ENCODE measurements at places on chromosomes 5 and 9. TPM values are rescaled to one million over a fixed set of nuclear protein-coding genes. Genes with fewer than 3 reads are reported as not detected.

The IFNB1 gene
- not detected for total RNA-seq

The TSSK1B gene
- total RNA-seq, result not detected

The SPINK6 gene
- 1.9 TPM for total RNA-seq

The C9orf78 gene
- 55.7 TPM for total RNA-seq

The CYSTM1 gene
- 51.7 TPM for total RNA-seq

The ALDH1A1 gene
- total RNA-seq, result 269 TPM

The ANKRD20A1 gene
- 1.7 TPM for total RNA-seq

The CTXN3 gene
- total RNA-seq, result not detected

GRCh38 chr9:79639354-79639753 lies 67.6 kb downstream of the TLE4 start:
- H3K4me3 ChIP-seq, result no peak overlapping the region
- peaks cover under 1% of the 10 kb centered on the region for H3K36me3 ChIP-seq
- H3K4me1 ChIP-seq, result no peaks in the 10 kb centered on the region

DNA sequence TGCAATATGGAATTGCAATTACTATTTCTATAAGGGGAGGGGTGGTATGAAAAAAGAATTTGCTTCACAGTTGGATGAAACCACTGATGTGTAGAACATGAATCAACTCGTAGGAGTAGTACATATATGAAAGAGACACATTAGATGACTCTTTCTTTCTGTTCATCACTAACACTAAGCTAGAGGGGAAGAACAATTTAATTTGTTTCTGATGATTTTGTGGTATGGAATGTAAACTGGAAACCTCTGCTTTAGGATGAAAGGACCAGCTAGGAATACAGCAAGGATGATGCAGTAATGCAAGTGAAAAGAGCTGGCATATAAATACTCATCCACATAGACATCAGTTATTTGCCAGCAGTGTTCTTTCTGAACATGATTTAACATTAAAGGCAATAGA lies 113.4 kb downstream of the PAPPA start:
- no peak for DNase-seq
- H3K4me3 ChIP-seq, result no peak overlapping the region
- no peaks in the 10 kb centered on the region for H3K4me1 ChIP-seq
- H3K27me3 ChIP-seq, result no peaks in the 10 kb centered on the region
- no peaks in the 10 kb centered on the region for H3K36me3 ChIP-seq
- no peak overlapping the region for H3K27ac ChIP-seq

DNA sequence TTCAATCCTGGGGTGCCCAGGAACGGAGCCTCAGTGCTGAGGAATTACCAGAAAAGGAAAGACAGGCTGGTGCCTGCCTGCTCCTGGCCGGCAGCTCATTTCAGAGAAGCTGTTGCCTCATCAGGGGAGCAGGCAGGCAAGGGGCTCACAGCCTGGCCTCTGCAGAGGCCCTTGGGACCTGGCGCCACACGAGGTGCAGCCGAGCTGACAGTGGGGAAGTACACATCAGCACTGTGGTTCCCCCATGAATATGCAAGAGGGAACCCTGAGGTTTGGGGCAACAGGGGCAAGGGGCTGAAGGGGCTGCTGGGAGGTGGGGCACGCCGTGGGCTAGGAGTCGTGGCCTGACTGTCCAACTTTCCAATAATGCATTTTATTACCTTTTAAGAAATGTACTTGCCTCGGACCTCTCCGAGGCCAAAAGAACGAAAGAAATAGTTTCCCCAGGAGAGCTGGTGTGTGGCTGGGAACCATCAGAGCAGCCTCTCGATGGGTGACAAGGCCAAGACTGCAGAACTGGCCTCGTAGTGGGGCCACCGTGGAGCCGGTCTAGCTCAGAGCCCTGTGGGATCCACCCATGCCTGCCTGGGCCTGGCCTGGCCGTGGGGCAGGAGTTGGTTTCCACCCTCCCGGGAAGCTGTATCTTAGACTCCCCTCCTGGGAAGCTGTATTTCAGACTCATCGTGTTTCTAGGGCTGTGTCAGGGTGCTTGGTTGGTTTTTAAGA lies 198.6 kb downstream of the PAX5 start:
- no peak overlapping the region for H3K27ac ChIP-seq
- no peak overlapping the region for H3K4me3 ChIP-seq
- no peaks in the 10 kb centered on the region for H3K27me3 ChIP-seq
- peak; percentile 48 for DNase-seq
- no peaks in the 10 kb centered on the region for H3K4me1 ChIP-seq

GRCh38 chr9:83266331-83266665 lies 203.4 kb upstream of the RASEF start:
- peaks cover 13% of the 10 kb centered on the region for H3K4me1 ChIP-seq
- no peaks in the 10 kb centered on the region for H3K27me3 ChIP-seq
- no peaks in the 10 kb centered on the region for H3K36me3 ChIP-seq
- no peak for DNase-seq
- H3K4me3 ChIP-seq, result no peak overlapping the region

- DNase-seq, result no peak
- H3K4me1 ChIP-seq, result no peaks in the 10 kb centered on the region
- no peak overlapping the region for H3K4me3 ChIP-seq
- H3K36me3 ChIP-seq, result no peaks in the 10 kb centered on the region
Measured at GRCh38 chr5:107634981-107635848, 35.5 kb downstream of the EFNA5 start.

DNA sequence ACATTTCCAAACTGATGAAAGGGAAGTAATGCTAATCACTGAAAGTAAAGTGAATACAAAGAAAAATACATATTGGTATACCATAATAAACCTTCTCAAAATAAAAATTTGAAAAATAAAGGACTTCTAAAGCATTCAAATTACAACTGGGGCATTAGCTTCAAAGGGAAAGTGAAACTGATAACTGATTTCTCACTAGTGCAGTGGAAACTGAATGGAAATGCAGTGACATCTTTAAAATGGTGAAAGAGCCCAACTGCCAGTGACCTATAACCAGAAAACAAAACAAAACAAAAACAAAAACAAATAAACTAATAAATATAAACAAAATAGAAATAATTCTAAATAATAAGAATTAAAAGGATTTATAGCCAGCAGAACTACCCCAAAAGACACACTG lies 297.5 kb upstream of the GRIN3A start:
- no peak overlapping the region for H3K27ac ChIP-seq
- no peak for DNase-seq
- H3K4me1 ChIP-seq, result no peaks in the 10 kb centered on the region
- no peaks in the 10 kb centered on the region for H3K27me3 ChIP-seq
- H3K4me3 ChIP-seq, result no peak overlapping the region
- no peaks in the 10 kb centered on the region for H3K36me3 ChIP-seq

DNA sequence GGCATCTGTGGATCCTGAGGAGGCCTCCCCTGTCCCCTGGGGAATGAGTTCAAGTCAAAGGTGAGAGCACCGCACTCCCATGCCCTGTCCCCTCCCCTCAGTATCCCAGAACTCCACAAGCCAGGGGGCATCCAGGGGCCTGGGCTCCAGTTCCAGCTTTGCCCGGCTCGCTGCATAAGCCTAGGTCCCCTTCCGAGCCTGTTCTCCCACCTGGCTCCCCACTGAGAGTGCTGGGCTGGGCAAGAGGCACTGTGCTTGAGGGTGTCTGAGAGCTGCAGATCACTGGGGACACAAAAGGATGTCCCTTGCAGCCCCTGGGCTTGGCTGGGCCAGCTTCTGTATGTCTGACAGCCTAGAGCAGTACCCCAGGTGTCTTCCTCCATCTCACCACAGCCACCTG lies 4.6 kb downstream of the DOK3 start:
- H3K36me3 ChIP-seq, result no peaks in the 10 kb centered on the region
- no peak for DNase-seq
- H3K4me1 ChIP-seq, result peaks cover 8% of the 10 kb centered on the region
- H3K4me3 ChIP-seq, result no peak overlapping the region

- no peak overlapping the region for H3K27ac ChIP-seq
- no peak for DNase-seq
- peaks cover 91% of the 10 kb centered on the region for H3K4me1 ChIP-seq
- no peak overlapping the region for H3K4me3 ChIP-seq
- H3K27me3 ChIP-seq, result no peaks in the 10 kb centered on the region
Measured at GRCh38 chr9:124262649-124262972, 4.9 kb downstream of the NEK6 start.

- no peak overlapping the region for H3K4me3 ChIP-seq
- H3K27me3 ChIP-seq, result no peaks in the 10 kb centered on the region
- no peak for DNase-seq
- H3K4me1 ChIP-seq, result no peaks in the 10 kb centered on the region
- H3K27ac ChIP-seq, result no peak overlapping the region
Measured at GRCh38 chr9:101311758-101312420, 72.9 kb downstream of the BAAT start.

GRCh38 chr9:89841456-89841855 lies 236.6 kb downstream of the GADD45G start:
- no peaks in the 10 kb centered on the region for H3K36me3 ChIP-seq
- H3K4me3 ChIP-seq, result no peak overlapping the region
- no peaks in the 10 kb centered on the region for H3K27me3 ChIP-seq
- no peak for DNase-seq
- H3K27ac ChIP-seq, result no peak overlapping the region

- peaks cover 46% of the 10 kb centered on the region for H3K27me3 ChIP-seq
- H3K36me3 ChIP-seq, result no peaks in the 10 kb centered on the region
- no peak for DNase-seq
- no peak overlapping the region for H3K4me3 ChIP-seq
Measured at GRCh38 chr5:73122875-73123810, 2.8 kb downstream of the TMEM171 start.

DNA sequence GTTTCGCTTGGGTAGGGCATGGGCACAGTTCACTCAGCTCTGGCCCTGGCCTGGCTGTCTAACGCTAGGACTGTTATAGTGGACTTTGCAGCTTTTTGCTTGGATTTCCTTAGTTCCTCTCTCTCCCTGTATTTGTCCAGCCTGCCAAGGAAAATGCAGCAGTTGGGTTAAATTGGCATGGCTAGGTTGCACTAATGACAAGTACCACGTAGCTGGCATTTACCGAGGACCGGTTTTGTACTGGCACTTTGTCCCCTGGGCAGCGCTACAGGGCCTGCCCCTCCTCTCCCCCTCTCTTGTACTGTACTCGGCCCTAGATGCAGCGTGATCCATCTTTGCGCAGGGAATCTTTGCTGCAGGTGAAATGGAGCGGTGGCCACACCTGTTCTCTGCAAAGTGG lies 2.4 kb downstream of the WDR5 start:
- no peak overlapping the region for H3K4me3 ChIP-seq
- no peaks in the 10 kb centered on the region for H3K27me3 ChIP-seq
- DNase-seq, result no peak
- peaks cover 35% of the 10 kb centered on the region for H3K36me3 ChIP-seq

GRCh38 chr5:72221541-72221940 lies 98.5 kb downstream of the MRPS27 start:
- no peaks in the 10 kb centered on the region for H3K27me3 ChIP-seq
- peaks cover 8% of the 10 kb centered on the region for H3K4me1 ChIP-seq
- H3K4me3 ChIP-seq, result no peak overlapping the region
- DNase-seq, result no peak

- H3K27me3 ChIP-seq, result no peaks in the 10 kb centered on the region
- peaks cover 7% of the 10 kb centered on the region for H3K4me1 ChIP-seq
- no peak for DNase-seq
- no peaks in the 10 kb centered on the region for H3K36me3 ChIP-seq
Measured at GRCh38 chr5:123455640-123456039, 32.4 kb upstream of the CEP120 start.

DNA sequence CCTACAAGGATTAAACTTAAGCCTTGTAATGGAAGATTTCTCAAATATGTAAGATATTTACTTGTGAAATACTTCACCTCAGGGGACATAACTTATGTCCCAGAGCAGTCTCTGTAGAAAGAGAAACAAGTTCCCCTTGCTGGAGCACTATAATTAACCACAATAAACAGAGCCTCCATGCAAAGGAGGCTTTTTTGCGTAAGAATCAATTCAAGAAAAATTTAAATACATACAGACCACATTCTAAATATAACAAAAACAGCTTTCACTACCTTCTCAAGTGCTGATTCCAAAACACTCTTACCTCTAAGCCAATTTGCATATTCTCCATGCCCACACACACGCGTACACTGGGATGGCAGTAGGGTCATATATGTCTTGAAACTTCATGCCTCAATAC lies 30.7 kb upstream of the CCNB1 start:
- H3K27ac ChIP-seq, result no peak overlapping the region
- no peaks in the 10 kb centered on the region for H3K4me1 ChIP-seq
- no peak for DNase-seq
- H3K27me3 ChIP-seq, result no peaks in the 10 kb centered on the region
- no peak overlapping the region for H3K4me3 ChIP-seq

- no peaks in the 10 kb centered on the region for H3K4me1 ChIP-seq
- no peaks in the 10 kb centered on the region for H3K36me3 ChIP-seq
- no peak overlapping the region for H3K27ac ChIP-seq
Measured at GRCh38 chr9:135037521-135038250, 49.8 kb upstream of the OLFM1 start.

DNA sequence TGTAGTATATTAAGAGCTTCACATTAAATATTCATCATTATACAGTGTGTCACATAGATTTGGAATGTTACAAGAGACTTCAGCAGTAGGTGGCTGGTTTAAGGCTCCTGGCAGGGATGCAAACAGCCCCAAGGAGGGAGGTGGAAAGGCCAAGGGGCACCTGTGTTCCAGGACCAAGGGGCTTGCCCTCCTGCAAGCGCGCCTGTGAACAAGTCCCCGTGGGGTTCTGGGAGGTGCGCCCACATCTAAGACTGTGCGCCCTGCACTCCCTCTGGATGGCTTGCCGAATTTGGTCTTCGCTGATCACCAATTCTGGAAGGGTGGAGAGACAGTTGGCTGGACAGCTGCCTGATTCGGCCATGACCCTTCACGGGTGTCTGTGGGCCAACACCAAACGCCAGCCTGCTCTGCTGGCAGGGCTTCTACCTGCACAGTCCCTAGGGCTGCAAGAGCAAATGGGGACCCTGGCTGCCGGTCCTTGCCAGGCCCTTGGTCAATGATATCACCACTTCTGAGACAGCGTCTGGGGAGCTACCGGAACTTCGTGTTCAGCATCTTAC lies 12.1 kb upstream of the SLC25A51 start:
- DNase-seq, result peak; percentile 29
- no peaks in the 10 kb centered on the region for H3K27me3 ChIP-seq
- H3K36me3 ChIP-seq, result no peaks in the 10 kb centered on the region
- H3K27ac ChIP-seq, result no peak overlapping the region
- peaks cover 10% of the 10 kb centered on the region for H3K4me1 ChIP-seq
- H3K4me3 ChIP-seq, result no peak overlapping the region

DNA sequence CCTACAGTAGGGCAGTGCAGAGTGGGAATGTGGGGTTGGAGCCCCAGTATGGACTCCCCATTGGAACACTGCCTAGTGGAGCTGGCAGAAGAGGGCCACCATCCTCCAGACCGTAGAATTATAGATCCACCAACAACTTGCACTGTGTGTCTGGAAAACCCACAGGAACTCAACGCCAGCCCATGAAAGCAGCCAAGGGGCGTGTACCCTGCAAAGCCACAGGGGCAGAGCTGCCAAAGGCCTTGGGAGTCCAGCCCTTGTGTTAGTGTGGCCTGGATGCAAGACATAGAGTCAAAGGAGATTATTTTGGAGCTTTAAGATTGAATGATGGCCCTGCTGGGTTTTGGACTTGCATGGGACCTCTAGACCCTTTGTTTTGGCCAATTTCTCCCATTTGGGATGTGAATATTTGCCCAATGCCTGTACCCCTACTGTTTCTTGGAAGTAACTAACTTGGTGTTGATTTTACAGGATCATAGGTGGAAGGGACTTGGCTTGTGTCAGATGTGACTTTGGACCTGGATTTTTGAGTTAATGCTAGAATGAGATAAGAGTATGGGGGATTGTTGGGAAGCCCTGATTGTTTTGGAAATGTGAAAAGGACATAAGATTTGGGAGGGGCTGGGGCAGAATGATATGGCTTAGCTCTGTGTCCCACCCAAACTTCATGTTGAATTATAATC lies 266.8 kb downstream of the SEMA5A start:
- DNase-seq, result no peak
- no peaks in the 10 kb centered on the region for H3K4me1 ChIP-seq
- H3K27ac ChIP-seq, result no peak overlapping the region
- no peak overlapping the region for H3K4me3 ChIP-seq
- H3K27me3 ChIP-seq, result no peaks in the 10 kb centered on the region
- H3K36me3 ChIP-seq, result no peaks in the 10 kb centered on the region

GRCh38 chr5:53473633-53474032 lies 6.8 kb upstream of the FST start:
- peaks cover 2% of the 10 kb centered on the region for H3K4me1 ChIP-seq
- no peaks in the 10 kb centered on the region for H3K36me3 ChIP-seq
- no peak overlapping the region for H3K27ac ChIP-seq
